ENCODE measurements at places on chromosomes 4 and X.

- no peak for DNase-seq
These were observed 96.3 kb upstream of the ENPP6 start for GRCh38 chr4:184313702-184314659.

DNA sequence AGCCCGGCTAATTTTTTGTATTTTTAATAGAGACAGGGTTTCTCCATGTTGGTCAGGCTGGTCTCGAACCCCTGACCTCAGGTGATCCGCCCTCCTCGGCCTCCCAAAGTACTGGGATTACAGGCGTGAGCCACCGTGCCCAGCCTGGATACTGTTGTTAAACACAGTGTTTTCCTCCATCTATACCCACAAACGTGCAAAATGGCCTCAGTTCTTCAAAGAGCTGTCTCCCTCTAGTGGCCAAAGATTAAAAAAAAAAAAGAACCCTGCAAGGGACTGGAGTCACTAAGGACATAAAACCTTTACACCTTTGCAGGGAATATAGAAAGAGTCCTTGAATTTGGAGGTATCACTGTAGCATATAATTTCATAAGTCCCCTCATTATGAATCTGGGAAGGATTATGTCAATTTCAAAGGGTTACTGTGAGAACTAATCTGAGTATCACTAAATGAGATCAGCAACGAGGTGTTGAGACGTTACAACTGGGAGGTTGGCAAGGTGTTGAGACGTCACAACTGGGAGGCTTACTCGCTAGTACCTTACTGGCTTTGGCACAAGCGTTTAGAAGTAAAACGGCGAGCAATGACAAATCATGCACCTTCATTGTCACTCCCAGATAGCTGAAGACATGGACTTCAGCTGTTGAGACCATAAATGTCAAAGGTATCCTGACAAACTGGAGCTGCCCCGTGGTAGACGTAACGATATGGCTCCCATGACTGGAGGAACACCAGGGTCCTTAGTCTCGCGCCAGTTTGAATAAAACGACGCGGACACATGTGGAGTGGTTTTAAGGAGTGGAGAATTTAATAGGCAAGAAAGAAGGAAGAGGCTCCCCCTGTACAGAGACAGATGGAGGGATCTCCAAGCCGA is 33.4 kb upstream of the ENPP6 start:
- DNase-seq = peak; percentile 39

DNA sequence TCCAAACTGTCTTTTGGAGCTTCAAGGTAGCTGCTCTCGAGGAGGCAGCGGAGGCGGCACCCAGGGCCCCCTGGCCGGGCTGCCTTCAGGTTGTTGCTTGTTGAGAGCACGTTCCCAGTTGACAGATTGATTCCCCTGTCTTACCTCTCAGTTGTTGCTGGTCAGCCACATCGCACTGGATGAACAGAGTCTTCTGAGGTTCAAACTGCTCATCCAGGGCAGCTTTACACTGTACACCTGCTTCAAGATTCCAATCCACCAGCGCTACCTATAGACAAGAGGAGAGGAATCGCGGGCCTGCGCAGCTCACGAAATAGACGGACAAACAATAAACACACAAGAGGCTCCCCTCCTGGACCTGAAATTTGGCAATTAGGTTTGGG is 497 bp downstream of the HPGD start:
- no peak for DNase-seq

- DNase-seq = no peak
These were observed 18.3 kb downstream of the GAB1 start for GRCh38 chr4:143354990-143355389.

DNA sequence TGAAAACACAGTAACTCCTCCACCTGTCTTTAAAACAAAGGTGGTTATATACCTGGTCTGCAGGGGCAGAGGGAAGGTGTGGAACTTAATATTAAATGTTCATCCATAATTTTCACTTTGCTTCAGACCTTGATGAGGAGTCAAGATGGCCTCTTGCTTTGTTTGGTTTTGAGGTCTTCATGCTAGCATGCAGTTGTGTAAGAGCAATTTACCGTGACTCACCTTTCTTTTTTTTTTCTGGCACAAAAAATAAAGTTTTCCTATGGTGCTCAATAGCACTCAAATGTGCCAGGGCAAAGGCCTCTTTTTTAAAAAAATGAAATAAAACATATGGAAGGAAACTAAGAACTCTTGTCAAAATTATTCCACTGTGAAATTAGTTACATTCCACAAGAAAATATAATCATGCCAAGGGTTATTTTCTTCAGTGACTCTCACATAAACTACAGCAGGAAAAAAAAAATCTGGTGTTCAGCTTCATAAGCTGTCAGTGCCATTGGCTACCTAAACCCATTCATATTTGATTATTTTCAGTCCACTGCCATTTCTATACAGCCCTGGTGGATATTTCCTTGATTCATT is 128.2 kb downstream of the SLC7A11 start:
- DNase-seq = peak; percentile 46

DNA sequence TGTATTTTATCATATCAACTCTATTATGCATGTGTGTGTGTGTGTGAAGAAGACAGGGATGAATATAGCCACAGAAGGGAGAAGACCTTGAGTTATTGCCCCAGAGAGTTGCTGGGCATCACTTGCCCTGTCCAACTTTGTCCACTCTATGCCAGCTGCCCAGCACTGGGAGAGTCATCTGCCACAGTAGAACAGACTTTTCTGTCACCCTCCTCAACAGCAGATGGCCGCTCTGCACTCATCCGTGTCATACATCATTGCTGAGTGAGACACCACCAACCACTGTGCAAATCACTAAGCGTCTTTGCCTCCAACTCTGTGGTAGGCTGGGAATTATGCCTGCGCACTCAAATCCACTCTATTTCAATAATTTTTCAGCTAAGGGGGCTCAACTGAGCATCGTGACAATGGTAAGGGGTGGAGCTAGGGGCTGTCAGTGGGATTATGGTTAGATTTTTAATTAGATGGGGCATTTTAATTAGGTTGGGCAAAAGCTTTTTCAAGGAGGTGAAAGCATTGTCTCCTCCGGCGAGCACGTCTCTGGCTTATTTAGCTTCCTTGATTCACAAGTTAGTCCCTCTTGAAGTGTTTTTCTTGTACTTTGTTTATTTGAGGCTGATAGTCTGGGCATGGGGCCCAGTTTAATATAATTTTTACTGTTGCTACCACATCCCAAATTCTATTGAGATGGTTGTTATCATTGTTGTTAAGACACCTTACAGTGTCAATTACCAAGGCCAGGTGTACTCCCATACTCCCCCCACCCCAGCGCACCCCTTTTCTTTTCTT is 100.1 kb upstream of the KLF3 start:
- no peak for DNase-seq

- peak; percentile 29 for DNase-seq
These were observed 653 bp downstream of the BEX1 start for GRCh38 chrX:103063191-103063845.

DNA sequence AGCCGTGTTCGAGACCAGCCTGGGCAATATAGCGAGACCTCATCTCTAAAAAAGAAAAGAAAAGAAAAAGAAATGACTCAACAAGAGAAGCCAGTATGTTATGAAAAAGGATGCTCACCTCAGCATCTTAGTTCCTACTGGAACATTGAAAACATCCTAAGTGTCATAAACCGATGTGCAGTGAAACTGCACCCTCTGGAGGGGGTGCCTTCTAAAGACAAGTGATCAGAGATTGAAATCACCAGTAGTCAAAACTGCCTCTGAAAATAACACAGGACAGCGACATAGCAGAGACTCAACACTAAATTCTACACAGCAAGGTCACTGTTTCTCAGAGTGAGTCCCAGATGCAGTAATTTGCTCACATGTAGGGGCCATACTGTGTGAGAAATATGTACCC is 28.0 kb upstream of the ATP6AP2 start:
- DNase-seq = no peak

GRCh38 chrX:71178908-71179307 is 34.3 kb downstream of the NLGN3 start:
- DNase-seq = peak; percentile 58

GRCh38 chrX:110192516-110192915 is 125.4 kb downstream of the AMMECR1 start:
- DNase-seq = no peak

GRCh38 chr4:142535009-142535408 is 311.1 kb downstream of the INPP4B start:
- peak; percentile 30 for DNase-seq

GRCh38 chr4:31341601-31342359 is 621.6 kb downstream of the PCDH7 start:
- DNase-seq = no peak

DNA sequence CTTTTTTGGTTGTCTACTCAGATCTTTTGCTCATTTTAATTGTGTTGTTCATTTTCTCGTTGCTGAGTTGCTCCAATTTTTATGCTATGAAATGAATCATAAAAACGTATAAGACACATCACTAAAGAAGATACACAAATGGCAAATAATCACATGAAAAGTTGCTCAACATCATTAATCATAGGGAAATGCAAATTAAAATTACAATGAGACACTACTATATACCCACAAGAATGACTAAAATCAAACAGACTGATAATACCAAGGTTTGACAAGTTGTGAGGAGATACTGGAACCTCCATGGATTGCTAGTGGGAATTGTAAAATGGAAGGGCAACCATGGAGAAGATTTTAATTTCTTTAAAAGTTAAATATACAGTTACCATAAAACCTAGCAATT is 17.0 kb downstream of the GSTCD start:
- DNase-seq = no peak

DNA sequence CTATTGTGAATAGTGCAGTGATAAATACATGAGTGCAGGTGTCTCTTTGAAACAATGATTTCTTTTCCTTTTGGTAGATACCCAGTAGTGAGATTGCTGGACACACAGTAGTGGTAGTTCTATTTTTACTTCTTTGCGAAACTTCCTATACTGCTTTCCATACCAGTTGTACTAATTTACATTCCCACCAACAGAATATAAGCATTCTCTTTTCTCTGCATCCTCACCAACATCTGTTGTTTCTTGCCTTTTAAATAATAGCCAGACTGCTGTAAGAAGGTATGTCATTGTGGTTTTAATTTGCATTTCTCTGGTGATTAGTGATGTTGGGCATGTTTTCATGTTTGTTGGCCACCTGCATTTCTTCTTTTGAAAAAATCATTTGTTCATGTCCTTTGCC is 105.9 kb downstream of the COL4A6 start:
- no peak for DNase-seq

- DNase-seq = peak; percentile 63
These were observed 156.6 kb upstream of the CTSO start for GRCh38 chr4:156109943-156110900.

DNA sequence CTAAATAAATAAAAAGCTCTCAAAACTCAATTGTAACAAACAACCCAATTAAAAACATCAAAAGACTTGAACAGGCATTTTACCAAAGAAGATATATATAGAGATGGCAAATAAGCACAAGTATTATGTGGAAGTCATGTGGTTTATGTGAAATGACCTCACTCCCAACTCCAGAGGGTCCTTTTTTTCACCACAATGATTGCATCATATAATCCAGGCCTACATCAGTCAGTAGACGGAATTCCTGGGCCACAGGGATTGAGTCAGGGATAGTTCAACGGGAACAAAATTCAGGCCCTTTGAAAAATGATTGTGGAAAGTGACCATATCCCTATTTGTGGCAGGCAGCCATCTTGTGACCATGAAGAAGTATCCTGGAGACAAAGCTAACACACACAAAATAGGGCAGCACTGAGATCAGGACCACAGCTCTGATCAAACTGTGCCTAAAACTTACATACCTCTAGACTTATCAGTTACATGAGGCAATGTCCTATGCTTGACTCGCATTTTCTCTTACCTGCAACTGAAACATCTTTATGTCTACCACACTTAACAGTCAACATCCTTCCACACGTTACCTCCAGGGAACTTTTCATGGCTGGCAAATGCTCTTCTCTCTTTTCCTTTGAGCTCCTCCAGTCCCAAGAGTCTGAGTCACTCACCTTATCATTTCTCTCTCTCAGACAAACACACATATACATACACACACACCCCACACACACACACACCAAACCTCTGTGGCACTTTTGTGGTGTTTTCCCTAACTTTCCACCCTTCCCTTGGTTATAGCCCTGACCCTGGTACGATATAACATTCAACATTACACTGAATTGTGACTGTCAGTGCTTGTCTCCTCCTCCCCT is 113.5 kb downstream of the PHF8 start:
- peak; percentile 58 for DNase-seq

- no peak for DNase-seq
These were observed 19.5 kb upstream of the SUPT20HL2 start for GRCh38 chrX:24333371-24333770.

GRCh38 chr4:28176942-28177341 is 1316.3 kb downstream of the STIM2 start:
- DNase-seq = no peak

- no peak for DNase-seq
These were observed 32.7 kb downstream of the DHX15 start for GRCh38 chr4:24551492-24552289.

DNA sequence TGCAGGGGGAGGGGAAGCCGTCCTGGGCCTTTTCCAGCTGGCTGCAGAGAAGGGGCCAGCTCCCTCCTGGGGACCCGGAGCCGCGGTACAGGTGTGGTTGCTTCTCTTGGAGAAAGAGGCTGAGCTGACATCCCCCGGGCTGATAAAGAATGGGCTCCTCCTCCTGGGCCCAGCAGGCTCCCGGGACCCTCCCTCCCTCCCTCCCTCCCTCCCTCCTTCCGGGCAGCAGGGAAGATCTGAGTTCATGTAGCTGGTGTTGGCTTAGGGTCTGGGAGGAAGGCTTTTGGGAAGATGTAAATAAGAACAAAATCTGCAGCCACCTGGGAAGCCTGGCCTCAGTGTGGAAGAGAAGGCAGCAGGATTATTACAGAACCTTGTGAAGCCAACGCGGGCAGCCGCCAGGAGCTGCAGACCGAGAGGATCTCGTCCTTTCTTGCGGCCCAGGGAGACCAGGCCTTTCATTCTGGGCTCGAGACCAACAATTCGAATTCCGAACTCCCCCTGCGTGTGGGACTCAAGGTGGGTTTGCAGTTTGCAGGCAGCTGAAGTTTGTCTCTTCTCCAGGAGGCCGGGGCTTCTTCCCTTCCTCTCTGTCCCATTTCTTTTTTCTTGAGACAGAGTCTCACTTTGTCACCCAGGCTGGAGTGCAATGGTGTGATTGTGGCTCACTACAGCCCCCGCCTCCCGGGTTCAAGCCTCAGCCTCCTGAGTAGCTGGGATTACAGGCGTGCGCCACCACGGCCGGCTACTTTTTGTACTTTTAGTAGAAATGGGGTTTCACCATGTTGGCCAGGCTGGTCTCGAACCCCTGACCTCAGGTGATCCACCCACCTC is at the start of gene PLCXD1:
TSS of gene PLCXD1 (plus strand) at position 216 of the 834 bp plus-strand sequence. CDS start 2,807 bp downstream, outside the sequence.
- DNase-seq = peak; percentile 74

GRCh38 chr4:16693641-16694040 is 204.8 kb downstream of the LDB2 start:
- peak; percentile 42 for DNase-seq
